Stimulated activated CD8-positive, alpha-beta memory T cell treated with anti-CD3 and anti-CD28 coated beads, Interleukin-4, amount 100 ng/mL, for 4 hours (primary cell): ENCODE measurements at places on chromosomes 2 and 18.
A peak's percentile ranks its signal among the peaks of the same experiment; 100 is the strongest.

- DNase-seq: no peak
These were observed 896.7 kb upstream of the ZEB2 start for GRCh38 chr2:145416640-145417039.

GRCh38 chr18:70907673-70908072 lies 618.8 kb downstream of the SOCS6 start:
- DNase-seq: no peak

DNA sequence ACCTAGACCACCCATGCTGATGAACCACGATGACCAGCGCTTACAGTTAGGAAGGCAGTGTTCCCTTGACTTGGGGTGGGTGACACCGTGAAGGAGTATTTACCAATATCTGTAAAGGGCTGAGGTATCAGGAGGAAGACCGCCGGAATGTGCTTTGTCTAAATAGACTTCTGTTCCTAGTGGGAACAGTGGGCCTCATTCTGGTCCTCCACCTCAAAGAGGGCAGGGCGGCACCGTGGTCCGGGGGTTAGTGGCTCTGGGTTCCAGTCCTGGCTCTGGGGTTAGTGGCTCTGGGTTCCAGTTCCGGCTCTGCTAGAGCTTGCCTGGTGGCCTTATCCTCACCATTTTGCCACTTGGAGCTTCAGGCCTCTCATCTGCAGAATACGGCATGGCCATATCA lies 91.6 kb upstream of the SMAD2 start:
- DNase-seq: no peak

DNA sequence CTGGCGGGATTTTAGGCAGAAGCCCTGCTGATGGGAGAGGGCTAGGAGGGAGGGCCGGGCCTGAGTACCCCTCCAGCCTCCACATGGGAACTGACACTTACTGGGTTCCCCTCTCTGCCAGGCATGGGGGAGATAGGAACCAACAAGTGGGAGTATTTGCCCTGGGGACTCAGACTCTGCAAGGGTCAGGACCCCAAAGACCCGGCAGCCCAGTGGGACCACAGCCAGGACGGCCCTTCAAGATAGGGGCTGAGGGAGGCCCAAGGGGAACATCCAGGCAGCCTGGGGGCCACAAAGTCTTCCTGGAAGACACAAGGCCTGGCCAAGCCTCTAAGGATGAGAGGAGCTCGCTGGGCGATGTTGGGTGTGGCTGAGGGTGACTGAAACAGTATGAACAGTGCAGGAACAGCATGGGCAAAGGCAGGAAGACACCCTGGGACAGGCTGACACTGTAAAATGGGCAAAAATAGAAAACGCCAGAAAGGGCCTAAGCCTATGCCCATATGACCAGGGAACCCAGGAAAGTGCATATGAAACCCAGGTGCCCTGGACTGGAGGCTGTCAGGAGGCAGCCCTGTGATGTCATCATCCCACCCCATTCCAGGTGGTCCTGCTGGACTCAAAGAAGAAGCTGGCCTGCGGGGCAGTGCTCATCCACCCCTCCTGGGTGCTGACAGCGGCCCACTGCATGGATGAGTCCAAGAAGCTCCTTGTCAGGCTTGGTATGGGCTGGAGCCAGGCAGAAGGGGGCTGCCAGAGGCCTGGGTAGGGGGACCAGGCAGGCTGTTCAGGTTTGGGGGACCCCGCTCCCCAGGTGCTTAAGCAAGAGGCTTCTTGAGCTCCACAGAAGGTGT lies 8.5 kb downstream of the PROC start:
- DNase-seq: no peak

- no peak for DNase-seq
These were observed 174.9 kb downstream of the EPHA4 start for GRCh38 chr2:221397187-221397586.

GRCh38 chr2:196520605-196521004 lies 118.9 kb upstream of the CCDC150 start:
- DNase-seq: no peak

DNA sequence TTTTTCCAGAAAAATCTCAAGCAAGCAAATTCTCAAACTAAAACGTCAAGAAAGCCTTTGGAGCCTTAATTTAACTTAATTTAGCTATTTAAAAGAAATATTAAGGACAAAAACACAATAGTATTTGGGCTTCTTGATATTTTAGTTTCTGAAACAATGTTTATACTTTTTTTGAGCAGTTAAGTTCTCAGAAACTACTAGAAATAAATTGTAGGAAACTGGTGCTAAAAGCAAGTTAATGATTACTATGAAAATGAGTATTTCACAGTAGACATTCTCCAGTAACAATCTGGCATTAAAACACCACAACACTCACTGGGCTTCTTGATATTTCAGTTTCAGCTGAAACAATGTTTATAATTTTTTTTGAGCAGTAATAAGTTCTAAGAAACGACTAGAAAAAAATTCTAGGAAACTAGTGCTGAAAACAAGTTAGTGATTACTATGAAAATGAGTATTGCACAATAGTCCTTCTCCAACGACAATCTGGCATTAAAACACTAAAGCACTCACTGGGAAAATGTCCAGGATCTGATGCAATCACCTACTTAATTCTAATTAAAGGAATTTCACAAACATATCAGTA lies 45.1 kb downstream of the TRAK2 start:
- DNase-seq: no peak

- DNase-seq: no peak
These were observed 21.2 kb upstream of the VWA3B start for GRCh38 chr2:98065808-98066207.

DNA sequence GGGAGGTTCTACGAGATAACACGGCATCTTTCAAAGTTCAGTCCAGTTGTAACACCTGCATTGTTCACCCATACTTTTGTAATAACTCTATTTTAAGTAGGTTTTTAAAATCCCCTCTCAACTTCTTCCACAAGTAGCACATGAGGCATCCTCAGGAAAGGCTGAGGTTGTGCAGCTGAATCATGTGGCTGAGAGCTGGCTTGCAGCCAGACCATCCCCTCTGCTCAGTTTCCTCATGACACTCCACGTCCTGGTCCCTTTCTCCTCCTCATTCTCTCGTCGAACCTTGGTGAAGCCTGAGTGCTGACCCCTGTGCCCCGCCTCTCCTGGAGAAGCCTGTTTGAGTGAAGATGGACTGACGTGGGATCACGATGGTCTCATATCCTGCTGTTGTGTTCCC lies 42.5 kb downstream of the POU3F3 start:
- no peak for DNase-seq

DNA sequence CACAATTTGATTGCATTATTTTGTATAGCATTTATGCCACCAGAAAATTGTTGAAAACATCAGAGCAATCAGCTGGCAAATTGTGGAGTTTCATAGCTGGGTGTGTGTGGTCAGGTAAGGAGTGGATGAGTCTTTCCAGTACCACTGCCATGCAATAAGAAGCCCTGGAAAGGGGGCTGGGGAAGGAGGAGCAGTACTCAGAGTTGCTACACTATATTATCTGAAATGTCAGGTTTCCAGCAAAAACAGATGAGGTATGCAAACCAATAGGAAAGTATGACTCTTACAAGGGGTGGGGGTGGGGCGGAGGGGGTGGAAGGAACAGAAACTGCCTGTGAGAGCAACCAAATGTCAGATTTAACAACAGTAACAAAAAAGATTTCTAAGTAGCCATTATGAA lies 112.2 kb downstream of the SOS1 start:
- DNase-seq: no peak

DNA sequence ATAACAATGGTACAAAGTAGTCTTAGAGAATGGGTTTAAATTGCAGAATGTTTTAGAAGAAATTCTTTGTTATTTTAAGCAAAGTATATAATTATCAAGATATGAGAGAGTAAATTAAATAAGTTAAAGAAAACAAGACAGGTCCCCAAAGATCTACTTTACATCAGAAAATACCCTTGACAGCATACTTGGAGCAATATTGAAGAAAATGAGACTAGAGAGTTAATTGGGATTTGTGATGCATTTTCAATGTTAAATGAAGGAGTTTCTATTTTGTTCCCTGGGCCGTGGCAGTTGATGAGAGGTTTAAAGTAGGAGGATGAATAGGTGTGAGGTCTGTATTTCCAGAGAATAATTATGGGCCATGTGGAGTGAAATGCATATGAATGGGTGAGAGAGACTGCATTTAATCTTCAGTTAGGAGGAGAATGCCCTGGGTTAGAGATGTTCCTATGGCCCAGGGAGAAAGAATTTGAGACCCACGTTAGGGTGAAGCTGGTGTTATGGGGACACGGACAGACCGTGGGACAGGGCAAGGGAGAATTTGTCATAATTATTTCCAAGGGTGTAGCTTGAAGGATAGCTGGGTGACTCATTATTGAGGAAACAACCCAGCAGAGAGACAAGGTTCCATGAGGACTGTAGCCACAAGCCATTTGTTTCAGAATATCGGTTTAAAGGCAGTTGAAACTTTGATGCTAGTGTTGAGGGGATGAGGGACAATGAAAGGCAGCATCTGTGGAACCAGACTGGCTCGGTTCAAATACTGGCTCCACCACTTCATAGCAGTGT lies 22.7 kb downstream of the MGAT5 start:
- no peak for DNase-seq

DNA sequence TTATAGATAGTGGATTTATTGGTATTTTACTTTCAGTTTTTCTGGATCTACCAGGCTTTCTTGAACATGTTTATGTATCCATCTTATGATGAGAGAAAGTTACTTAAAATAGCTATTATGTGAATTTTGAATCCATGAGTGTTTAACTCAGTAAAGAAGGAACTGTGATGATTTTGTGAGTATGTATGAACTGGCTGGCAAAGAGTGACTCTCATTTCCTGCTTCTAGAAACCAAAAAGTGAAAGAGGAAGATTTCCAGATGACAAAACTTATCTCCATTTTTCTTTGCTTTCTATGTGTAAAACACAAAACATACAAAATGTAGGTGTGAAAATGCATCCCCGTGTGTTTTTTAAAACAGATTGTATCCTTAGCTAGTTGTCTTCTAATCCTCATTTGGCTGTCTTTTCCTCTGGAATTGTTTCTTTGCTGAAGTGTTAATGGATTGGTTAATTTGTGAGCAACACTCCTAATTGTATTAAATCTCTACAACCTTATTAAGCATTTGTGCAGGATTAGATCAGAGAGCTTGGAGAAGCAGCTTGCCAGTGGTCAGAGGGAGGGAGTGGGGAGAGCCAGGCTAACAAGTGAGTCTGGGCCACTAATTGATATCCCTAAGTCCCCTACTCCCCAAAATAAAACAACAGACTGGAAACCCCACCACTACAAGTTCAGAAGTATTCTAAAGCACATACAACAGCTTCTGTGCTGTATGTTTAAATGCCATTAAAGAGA lies 23.9 kb downstream of the PTPRM start:
- no peak for DNase-seq

DNA sequence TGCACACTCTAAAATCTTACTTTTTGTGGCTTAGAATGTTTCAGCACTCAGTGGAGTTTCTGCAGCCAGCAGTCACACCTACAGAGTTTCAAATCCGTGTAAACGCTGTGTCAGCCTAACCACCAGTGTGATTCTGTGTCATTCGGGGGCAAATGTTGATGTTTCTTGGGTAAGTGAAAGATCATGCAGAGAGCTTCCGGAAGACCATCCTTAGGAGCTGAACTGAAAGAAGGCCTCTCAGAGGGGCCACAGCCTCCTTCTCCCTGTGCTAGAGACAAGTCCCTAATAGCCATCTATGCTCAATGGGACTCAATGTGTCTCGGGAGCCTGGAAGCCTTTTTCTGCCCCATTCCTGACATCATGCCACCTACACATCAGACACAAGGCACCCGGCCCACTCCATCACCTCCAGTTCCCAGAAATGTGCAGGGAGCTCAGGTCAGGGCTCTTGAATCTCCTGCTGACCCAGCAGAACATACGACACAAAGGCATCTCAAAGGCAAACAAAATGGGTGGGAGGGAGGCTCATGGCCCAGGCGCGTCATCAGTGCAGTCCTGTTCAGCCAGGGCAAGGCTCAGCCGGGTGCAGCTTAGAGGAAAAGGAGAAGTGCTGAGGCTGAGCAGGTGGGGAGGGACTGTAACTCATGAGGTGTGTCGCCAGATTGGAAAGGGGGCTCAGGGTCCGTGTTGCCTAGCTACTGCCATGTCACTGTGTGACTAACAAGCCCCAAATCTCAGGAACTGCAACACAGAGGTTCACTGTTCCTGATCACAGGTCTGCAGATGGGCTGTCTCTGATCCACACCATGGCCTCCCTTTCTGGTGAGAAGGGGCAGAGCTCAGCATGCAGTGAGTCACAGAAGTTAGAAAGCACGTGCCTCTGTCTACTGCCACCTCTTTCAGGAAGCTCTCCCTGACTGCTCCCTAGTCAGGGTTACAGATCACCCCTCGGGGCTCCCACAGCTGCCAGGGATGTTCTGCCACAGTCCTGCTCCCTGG lies 82.0 kb downstream of the SMAD7 start:
- DNase-seq: peak; percentile 27

GRCh38 chr2:10990561-10991111 lies 78.9 kb downstream of the KCNF1 start:
- DNase-seq: no peak

- DNase-seq: no peak
These were observed 30.1 kb upstream of the COPS8 start for GRCh38 chr2:237055386-237056100.

GRCh38 chr18:78871618-78872017 lies 108.0 kb upstream of the SALL3 start:
- DNase-seq: no peak

- no peak for DNase-seq
These were observed 144.9 kb downstream of the SCG2 start for GRCh38 chr2:223457301-223457700.

DNA sequence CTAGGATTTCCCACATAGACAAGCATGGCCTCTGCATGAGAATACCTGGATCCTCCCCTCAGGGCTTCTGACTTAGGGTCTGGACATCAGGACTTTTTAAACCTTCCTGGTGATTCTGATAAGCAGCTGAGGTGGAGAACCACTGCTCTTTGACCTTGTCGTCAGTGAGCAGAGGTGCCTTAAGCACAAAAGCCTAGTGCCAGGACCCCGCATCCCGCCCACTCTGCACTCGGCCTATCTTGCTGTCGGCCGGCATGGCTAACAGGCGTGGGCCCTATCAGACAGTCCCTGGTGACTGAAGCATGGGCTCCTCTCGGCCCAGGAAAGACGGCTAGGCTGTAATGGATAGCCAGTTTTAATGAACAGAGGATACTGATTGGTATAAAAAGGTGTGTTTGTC lies 6.2 kb downstream of the ANKRD23 start:
- no peak for DNase-seq

GRCh38 chr2:217833439-217833838 lies 169.4 kb downstream of the TNS1 start:
- DNase-seq: no peak

GRCh38 chr2:144225076-144225475 lies 294.8 kb downstream of the ZEB2 start:
- no peak for DNase-seq

GRCh38 chr2:99600981-99601651 lies 111.3 kb upstream of the REV1 start:
- no peak for DNase-seq

DNA sequence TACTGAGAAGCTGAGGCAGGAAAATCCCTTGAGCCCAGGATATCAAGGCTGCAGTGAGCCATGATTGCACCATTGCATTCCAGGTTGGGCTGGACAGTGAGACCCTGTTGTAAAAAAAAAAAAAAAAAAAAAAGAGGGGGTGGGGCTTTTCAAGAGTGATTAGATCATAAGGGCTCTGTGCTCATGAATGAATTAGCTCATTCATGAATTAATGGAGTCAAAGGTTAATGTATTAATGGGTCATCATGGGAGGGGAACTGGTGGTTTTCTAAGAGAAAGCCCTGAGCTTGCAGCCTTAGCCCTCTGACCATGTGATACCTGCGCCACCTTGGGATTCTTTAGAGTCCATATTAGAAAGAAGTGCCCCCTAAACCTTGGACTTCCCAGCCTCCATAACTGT lies 4.5 kb downstream of the SLC19A3 start:
- DNase-seq: no peak

- DNase-seq: no peak
These were observed 85.5 kb upstream of the DTNA start for GRCh38 chr18:34624551-34624950.
